Anterior cingulate cortex (tissue), 58 donors: ENCODE measurements at places on chromosomes 5 and 9.

GRCh38 chr5:20536813-20537212, 548.8 kb upstream of the CDH18 start:
- DNase-seq, result no peak

DNA sequence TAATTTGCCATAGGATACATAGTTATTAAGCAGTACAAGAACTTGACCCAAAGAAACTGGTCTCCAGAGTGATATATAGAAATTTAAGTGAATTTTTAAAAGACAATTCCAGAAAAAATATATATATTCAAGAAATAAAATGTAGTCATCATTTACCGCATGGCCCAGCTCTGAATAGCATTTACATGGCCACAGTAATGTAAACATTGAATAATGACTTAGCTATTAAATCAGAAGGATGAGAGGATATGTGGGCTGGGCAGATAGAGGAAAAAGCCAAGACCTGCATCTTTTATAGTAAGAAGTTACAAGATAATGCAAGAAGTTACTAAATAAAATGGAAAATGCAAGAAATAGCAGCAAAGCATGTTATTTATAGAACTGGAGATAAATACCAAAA, 405.2 kb upstream of the WWC1 start:
- no peak for DNase-seq

- no peak for DNase-seq
These were observed 9.4 kb upstream of the MAMDC2 start for GRCh38 chr9:70034271-70034711.

- no peak for DNase-seq
These were observed 5.4 kb downstream of the ADRA1B start for GRCh38 chr5:159921721-159922120.

GRCh38 chr5:138925090-138925635, 50.0 kb upstream of the LRRTM2 start:
- DNase-seq, result no peak

GRCh38 chr5:141234109-141234667, 11.0 kb upstream of the PCDHB15 start:
- no peak for DNase-seq
